Osteocyte (in vitro differentiated cells): ENCODE measurements at places on chromosomes 3 and 15. TPM values are rescaled to one million over a fixed set of nuclear protein-coding genes. Genes with fewer than 3 reads are reported as not detected.

- peak overlapping the region; percentile 96 for H3K27ac ChIP-seq
- no peak for DNase-seq
- H3K4me1 ChIP-seq = peaks cover 41% of the 10 kb centered on the region
- H3K27me3 ChIP-seq = no peaks in the 10 kb centered on the region
- peaks cover 10% of the 10 kb centered on the region for H3K36me3 ChIP-seq
These were observed 1.4 kb upstream of the PDHB start for GRCh38 chr3:58434990-58435389.

DNA sequence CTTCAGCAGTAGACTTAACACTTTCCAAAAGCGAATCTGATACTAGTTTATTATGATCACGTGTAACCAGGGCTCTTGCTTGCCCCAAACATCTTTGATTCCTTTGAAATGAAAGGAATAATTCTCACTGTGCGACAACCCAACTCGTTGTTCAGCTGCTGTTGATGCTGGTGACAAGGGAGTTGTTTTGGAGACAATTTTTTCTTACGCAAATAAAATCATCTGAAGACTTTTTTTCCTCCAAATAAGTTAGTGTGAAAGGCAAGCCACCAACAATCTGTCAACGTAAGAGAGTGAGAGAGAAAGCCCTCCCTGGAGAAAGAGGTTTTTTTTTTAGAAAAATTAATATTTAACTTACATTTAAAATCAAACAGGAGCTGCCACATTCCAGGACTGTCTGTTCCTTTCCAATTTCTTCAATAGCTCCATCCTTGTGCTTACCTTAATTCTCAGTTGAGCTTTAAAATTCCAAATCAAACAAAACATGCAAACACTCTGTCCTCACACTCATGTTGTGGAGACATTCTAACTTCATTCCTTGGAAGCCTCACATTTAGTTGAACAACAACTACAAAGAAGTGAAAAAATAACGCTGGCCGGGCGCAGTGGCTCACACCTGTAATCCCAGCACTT, 4.9 kb upstream of the P3H2 start:
- H3K27me3 ChIP-seq = no peaks in the 10 kb centered on the region
- H3K4me1 ChIP-seq = peaks cover 27% of the 10 kb centered on the region
- no peak overlapping the region for H3K4me3 ChIP-seq

Gene MUSTN1
- total RNA-seq = 2.0 and 6.2 TPM in 2 replicates

- DNase-seq = no peak
- peak overlapping the region; percentile 99 for H3K27ac ChIP-seq
- peaks cover 30% of the 10 kb centered on the region for H3K36me3 ChIP-seq
These were observed 500 bp upstream of the VGLL3 start for GRCh38 chr3:86991482-86991815.

DNA sequence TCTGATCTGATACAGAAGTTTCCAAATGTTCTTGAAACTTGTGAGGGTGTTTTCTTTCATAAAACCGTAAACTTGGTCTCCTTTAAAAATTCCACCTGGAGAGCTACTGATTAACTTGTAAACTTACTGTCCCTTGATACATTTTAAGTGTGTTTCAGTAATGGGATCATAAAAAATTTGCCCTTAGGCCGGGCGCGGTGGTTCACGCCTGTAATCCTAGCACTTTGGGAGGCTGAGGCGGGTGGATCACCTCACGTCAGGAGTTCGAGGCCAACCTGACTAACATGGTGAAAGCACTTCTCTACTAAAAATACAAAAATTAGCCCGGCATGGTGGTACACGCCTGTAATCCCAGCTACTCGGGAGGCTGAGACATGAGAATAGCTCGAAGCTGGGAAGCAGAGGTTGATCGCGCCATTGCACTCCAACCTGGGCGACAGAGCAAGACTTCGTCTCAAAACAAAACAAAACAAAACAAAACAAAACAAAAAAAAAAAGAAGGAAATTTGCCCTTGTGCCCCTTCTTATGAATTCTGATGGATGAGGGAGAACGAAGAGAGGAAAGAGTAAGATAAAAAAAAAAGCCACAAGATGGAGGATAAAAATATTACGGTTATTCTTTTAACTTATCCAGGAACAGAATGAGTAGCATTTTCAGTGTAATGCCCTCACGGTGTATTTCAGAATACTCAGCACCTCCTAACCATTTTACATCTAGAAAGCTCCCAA, 32.1 kb upstream of the AP4E1 start:
- H3K36me3 ChIP-seq = no peaks in the 10 kb centered on the region
- H3K27ac ChIP-seq = peak overlapping the region; percentile 80
- DNase-seq = no peak
- H3K27me3 ChIP-seq = peaks cover 22% of the 10 kb centered on the region
- peaks cover 21% of the 10 kb centered on the region for H3K4me1 ChIP-seq

Gene POMGNT2
- total RNA-seq = 16.1 and 18.5 TPM in 2 replicates

GRCh38 chr3:120470870-120471269, 20.1 kb upstream of the FSTL1 start:
- H3K27ac ChIP-seq = peak overlapping the region; percentile 64
- H3K27me3 ChIP-seq = no peaks in the 10 kb centered on the region
- H3K36me3 ChIP-seq = no peaks in the 10 kb centered on the region
- no peak for DNase-seq
- H3K4me3 ChIP-seq = no peak overlapping the region

Gene CYP19A1
- not detected in 2 replicates for total RNA-seq

DNA sequence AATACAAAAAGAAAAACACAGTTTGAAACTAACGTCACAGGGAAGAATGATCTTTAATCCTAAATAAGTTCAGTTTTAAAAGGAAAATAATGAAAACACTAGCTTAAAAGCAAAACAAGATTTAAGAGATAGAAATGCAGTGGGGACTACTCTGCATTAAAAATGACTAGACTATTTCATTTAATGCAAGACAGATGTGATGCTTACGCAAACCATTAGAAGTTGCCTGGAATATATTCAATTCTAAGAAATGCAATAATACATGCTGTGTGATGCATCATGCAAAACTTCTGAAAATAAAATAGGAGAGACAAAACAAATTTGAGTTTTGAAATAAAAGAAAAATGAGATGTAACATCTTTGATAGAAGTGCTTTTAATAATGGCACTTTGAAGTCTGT, 97.6 kb upstream of the STRIT1 start:
- peak overlapping the region; percentile 46 for H3K27ac ChIP-seq
- H3K4me3 ChIP-seq = no peak overlapping the region
- no peak for DNase-seq
- H3K4me1 ChIP-seq = peaks cover 17% of the 10 kb centered on the region
